ENCODE measurements at places on chromosomes 5 and 9.

DNA sequence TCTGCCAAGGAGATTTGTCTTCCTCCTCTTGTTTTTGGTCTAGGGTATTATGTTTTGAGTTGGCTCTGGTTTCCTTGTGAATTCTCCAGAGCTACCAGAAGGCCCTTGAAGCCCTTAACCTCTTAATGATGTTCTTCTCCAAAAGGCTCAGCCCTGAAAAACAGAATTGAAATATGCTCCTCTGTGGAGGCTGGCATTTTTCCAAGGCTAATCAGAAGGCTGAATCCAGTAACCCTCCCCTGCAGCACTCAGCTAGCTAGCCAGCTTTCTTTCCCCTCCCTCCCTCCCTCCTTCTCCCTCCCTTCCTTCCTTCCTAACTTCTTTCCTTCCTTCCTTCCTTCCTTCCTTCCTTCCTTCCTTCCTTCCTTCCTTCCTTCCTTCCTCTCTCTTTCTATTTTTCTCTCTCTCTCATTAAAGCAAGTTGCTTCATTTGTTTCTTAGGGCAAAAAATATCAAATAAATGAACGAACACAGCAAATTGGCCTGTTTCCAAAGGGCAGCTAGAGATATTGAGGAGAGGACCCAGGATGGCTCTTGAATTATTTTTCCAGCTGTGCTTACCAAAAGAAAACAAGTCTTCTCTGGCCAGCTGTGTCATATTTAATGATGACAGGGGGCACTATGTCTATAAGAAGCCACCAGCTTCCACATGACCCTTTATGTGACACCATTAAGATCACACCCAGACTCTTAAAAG lies 38.7 kb downstream of the JAKMIP2 start:
- peak; percentile 52 for DNase-seq

DNA sequence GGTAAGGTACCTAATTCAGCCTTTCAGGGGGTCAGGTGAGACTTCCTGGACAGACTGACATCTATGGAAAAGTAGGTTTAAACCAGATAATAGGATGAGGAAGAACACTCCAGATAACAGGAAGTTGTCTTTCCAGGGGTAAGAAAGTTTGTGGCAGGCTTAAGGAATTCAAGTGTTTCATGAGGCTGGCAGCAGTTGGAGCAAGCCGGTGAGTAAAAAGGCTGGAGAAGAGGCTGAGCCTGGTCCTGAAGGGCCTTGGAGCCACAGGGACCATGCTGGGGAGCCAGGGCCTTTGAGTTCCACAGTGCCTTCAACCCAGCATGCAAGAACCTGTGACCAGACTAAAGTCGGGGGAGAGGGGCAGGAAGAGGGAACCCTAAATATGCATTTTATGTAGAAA lies 353.4 kb downstream of the SPOCK1 start:
- DNase-seq = no peak

- DNase-seq = no peak
Measured at GRCh38 chr5:10801931-10802666, 41.1 kb upstream of the DAP start.

DNA sequence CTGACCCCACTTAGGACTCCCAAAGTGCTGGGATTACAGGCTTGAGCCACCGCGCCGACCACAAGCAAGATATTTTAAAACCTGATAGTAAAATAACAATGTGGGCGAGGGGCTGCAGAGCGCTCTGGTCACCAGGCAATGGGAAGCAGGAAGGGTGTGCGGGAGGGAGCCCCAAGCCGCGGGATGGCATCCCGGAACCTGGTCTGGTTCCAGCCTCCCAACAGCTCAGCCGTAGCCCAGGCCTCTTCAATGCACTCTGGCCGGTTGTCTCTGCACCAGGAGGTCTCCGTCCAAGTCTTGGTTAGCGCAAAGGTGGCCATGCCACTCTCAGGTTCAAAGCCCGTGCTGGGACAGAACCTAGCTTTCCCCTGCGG lies 694 bp upstream of the UAP1L1 start:
- DNase-seq = no peak

- peak; percentile 13 for DNase-seq
Measured at GRCh38 chr9:93908591-93909241, 46.4 kb downstream of the BARX1 start.

DNA sequence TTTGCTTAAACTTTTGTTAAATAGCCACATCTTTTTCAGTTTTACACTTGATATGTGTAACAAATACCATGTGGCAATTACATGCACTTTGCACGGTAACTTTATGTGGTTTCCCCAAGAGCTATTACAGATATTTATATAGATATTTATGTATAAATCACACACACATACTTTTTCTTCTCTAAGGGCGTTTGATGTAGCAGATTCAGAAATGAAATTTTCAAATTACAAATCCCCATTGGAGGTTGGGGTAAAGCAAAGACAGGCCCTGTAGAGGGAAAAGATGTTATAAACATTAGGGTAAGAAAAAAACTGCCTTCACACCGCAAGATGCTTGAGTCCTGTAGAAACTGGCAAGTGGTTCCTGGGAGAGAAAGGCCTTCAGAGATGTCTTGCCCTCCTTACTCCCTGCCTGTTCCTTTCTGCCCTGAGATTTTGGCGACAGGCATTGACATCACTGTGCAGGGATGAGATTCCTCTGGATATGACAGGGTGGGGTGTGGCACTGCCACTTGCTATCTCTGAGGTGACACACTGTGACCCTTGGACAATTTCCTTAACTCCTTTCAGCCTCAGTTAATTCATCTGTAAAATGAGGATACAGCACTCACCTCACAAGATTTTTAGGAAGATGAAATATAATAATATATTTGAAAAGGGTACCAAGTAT lies 177.9 kb upstream of the TUT7 start:
- DNase-seq = no peak

GRCh38 chr9:127056446-127056845 lies 66.0 kb downstream of the ANGPTL2 start:
- DNase-seq = no peak
